Smooth muscle cell of the brain vasculature (primary cell): ENCODE measurements at places on chromosomes 7 and 10.
A peak's percentile ranks its signal among the peaks of the same experiment; 100 is the strongest.

- no peak for DNase-seq
Observed at GRCh38 chr10:75202321-75203045, 8.1 kb upstream of the VDAC2 start.

GRCh38 chr10:34638406-34639054, 176.6 kb downstream of the PARD3 start:
- peak; percentile 70 for DNase-seq

- DNase-seq = no peak
Observed at GRCh38 chr7:151379193-151379520, 30.7 kb downstream of the WDR86 start.

GRCh38 chr7:80804589-80804988, 114.3 kb downstream of the SEMA3C start:
- no peak for DNase-seq

GRCh38 chr10:101235766-101236165, 6.5 kb upstream of the LBX1 start:
- no peak for DNase-seq

DNA sequence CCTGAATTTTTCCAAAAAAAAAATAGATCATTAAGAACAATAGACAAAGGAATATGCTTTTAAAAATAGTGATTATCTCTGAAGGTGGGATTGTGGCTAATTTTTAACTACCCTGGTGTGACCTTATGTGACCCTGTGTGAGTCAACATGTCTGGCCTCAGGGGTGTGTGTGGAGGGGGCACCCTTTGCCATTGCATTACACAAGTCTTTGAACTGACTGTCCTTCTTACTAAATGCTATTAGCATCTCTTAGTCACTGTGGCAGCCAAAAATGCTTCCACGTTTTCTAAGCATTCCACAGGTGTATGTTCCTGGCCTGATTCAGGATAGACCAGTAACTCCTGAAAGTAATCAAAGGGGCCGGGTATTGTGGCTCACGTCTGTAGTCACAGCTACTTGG, 175.4 kb downstream of the MGMT start:
- DNase-seq = no peak

- DNase-seq = peak; percentile 94
Observed at GRCh38 chr7:98329100-98329790, 47.8 kb downstream of the BRI3 start.

- no peak for DNase-seq
Observed at GRCh38 chr7:1193593-1194424, 33.8 kb upstream of the ZFAND2A start.

DNA sequence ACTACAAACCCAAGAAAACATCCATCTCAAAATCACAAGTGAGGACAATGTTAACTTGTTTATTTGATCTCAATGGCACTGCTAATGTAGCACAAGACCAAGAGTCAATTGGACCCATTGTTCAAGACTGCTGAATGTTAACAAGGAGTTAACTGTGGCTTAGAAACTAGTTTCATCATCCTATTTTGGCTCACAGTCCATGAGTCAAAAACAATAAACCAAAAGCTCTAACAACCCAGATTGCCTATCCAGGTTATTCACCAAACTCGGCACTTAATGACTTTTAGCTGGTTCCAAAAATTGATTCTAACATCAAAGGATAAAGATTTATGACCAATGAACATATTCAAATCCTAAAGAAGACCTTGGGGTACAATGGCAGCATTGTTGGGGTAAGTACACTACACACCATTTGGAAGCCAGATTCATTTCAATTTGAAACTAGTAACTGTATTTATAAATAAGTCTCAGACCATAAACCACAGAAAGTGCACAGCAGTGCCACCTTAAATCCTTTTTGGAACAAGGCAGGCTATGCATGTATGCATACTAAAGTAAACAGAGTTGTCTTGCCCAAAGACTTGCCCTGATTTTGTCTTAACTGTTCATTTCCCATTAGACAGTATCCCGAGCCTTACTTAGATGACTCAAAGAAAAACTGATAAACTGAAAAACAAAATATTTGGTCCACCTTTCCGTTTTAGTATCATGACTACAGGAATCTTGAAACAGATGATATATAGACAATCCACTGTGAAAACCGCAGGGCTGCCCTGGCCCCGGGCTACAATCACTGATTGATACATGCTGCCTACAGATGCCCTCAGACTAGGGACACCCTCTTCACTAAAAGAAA, 84.5 kb downstream of the SRPK2 start:
- DNase-seq = no peak

DNA sequence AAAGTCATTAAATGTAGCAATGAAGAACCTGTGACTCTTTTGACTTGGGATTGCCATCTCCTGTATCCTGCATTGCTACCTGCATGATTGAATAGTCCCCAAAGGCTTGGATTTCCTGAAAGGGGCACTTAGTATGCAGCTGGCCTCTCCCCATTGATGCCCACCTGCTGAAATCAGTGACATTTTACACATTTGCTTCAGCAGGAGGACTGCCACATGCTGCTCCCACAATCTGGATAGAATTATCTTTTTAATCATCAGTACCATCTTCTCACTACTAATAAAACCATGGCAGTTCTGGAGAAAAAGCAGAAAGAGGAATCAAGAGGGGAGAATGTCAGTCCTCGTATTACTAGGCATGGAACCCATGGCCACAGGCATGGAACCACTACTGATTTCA, 67.8 kb downstream of the SLC13A1 start:
- DNase-seq = no peak

DNA sequence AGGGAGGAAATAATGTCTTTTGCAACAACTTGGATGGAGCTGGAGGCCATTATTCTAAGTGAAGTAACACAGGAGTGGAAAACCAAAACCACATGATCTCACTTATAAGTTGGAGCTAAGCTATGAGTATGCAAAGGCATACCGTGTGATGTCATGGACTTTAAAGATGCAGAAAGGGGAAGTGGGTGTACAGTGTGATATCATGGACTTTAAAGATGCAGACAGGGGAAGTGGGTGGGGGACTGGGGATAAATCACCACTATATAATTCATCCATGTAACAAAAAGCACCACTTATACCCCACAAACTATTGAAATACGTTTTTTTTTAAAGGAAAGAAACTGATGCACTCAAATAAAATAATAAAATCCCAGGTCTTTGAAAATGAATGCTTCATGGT, 29.5 kb downstream of the LYZL2 start:
- DNase-seq = no peak

- DNase-seq = peak; percentile 87
Observed at GRCh38 chr7:105198223-105198622, 184.2 kb downstream of the KMT2E start.

DNA sequence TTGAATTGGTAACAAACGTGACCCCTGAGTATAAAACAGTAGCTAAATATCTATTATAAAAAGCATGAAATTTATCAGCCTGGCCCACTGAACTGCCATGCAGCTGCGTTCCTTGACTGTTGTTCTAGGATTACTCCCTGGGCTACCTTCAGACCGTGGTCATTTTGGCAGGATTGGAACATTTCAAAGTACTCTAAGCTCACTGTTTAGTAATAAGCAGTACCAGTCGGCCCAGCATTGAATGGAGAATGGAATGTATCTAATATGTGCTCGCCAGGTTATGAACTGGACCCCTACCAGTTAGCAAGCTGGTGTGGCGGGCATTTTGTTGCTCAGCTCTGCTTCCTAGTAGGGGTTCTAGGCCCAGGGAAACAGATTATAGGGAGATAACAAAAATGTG, 112.2 kb downstream of the SEMA3C start:
- no peak for DNase-seq

GRCh38 chr7:136234040-136234439, 256.9 kb upstream of the MTPN start:
- DNase-seq = no peak

- DNase-seq = peak; percentile 15
Observed at GRCh38 chr10:122981066-122981464, 864 bp downstream of the PSTK start.

GRCh38 chr10:630581-631073, 58.8 kb downstream of the DIP2C start:
- no peak for DNase-seq

DNA sequence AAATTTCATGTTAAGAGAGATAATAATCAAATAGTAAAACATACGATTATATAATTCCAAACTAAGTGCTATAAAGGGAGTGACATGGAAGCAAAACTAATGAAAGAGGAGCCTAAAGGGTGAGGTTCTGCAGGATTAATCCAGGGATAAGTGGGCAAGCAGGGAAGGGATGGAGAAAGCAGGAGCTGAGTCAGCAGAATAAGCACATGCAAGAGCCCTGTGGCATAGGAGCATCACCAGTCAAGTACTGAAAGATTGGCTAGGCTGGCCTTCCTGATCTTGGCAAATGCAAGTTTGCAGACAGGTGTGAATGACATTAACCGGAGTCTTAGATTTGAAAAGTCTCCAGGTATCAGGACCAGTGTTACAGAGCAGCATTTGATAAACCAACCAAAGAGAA, 336.4 kb downstream of the ELMO1 start:
- DNase-seq = no peak

DNA sequence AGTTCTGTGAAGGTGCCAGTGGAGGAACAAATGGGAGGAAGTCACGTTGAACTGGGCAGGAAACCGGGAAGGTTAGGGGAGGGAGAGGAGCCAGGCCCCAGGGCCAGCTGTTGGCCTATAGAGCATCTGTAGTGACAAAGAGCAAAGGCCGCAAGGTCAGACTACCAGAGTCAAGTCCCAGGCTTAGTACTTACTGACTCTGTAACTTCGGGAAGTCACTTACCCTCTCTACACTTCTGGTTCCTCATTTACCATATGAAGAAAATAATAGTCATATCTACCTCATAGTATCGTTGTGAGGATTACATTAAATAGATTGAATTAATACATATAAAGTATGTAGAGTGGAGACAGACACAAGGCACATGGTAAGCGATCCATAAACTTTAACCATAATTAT, 101.8 kb upstream of the FZD1 start:
- no peak for DNase-seq

- no peak for DNase-seq
Observed at GRCh38 chr10:49610114-49610457, at the start of gene SLC18A3. TSS of gene SLC18A3 (plus strand) at chr10:49610310. CDS start at chr10:49610741, 431 bp downstream.

DNA sequence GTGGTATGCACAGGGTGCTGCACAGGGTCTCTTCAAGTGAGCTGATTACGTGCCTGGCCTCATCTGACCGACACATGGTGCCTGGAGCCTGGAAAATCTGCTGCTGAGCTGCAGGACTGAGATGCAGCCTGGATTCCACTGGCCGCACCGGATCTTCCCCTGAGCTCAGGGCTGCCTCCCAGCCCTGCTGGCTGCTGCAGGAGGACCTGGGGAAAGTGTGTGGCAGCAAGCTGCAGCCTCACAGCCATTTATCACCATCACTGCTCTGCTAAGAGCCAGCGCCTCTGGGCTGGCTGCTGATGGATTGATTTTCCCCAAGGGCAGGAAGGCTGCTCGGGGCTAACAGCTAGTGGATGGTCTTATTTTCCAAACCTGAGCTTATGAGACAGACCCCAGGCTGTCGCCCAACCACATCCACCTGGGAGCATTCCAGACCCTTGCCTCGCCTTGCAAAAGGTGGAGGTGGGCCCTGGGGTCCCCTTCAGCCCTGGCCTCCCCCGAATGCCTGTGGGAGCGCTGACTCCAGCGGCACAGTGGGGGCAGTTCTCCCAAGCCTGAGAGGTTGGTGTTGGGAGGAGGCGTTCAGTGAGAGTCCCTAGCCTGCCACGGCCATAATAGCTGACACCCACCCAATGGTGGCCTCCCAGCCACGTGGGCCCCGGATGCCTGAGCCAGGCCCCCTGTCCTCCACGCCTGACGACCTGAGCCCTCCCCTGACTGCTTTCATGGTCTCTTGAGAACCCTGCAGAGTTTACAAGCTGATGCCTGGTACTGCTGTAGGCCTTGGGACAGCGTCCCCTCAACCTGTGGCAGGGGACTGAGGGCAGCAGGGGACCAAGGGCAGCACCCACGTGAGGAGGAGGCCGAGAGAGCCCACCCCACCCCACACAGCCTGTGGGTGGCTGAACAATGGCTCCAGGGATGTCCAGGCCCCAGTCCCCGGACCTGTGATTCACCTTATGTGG, 38.2 kb downstream of the STK32C start:
- DNase-seq = no peak

DNA sequence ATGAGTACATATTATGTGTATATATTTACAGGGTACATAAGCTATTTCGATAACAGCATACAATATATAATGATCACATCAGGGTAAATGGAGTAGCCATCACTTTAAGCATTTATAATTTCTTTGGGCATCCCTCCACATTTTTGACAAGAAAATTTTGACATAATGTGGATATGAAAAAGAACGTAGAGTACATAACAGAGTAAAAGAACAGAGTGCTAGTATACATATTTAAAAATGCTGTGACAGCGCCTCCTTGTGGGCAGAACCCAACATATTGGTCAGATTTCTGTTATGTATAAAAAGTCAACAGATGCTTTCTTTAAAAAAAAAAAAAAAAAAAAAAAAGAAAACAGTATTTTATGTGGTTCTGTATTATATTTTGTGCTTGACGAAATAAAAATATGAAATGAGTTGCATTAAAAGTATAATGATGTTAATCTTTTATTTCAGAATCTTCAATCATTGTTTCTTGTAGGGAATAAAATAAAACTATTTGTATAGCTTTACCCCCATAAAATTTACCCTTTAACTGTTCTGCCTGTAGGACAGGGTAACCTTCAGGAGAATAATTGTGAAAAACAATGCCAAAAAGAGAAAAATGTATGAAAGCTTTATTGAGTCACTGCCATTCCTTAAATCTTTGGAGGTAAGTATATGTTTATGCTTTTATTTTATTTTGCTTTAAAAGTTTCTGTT, 18.3 kb upstream of the HBP1 start:
- DNase-seq = peak; percentile 67

DNA sequence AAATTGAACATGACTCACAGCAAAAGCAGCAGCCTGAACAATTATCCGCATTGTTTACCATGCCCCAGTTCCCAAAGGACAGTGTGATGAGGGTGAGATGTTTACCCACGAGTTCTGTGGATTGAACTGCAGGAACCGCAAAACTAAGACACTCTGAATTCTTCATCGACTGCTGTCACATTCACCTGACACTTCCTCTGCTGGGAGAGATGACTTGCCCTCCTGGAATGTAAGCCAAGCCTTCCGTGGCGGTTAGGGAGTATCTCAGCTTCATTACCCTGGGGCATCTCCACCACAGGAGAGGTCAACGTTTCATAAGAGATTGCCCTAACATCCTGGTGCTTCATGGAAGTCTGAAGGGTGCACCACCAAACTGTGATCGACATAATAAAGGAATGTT, 374.6 kb upstream of the ADARB2 start:
- no peak for DNase-seq
